ENCODE measurements at places on chromosomes 12 and 14.

GRCh38 chr12:69275471-69275891 lies 36.1 kb downstream of the CPSF6 start:
- DNase-seq, result no peak

GRCh38 chr12:108559007-108559655 lies 1.8 kb downstream of the SART3 start:
- DNase-seq, result no peak

DNA sequence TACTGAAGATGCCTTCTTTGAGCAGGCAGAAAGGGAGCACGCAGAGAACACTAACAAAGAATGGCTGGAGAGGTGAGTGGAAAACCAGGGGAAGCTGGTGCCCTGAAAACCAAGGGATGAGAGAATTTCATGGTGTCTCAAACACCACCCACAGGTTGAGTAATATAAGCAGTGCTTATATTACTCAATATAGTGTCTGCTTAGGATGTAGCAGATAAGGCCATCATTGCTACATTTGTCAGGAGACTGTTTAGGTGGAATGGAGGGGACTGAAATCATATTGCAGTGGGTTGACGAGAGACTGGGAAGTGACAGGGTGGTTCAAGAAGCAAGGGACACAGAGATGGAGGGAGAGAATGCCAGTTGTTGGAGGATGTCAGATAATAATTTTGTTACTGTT lies 20.6 kb downstream of the PKP2 start:
- no peak for DNase-seq

DNA sequence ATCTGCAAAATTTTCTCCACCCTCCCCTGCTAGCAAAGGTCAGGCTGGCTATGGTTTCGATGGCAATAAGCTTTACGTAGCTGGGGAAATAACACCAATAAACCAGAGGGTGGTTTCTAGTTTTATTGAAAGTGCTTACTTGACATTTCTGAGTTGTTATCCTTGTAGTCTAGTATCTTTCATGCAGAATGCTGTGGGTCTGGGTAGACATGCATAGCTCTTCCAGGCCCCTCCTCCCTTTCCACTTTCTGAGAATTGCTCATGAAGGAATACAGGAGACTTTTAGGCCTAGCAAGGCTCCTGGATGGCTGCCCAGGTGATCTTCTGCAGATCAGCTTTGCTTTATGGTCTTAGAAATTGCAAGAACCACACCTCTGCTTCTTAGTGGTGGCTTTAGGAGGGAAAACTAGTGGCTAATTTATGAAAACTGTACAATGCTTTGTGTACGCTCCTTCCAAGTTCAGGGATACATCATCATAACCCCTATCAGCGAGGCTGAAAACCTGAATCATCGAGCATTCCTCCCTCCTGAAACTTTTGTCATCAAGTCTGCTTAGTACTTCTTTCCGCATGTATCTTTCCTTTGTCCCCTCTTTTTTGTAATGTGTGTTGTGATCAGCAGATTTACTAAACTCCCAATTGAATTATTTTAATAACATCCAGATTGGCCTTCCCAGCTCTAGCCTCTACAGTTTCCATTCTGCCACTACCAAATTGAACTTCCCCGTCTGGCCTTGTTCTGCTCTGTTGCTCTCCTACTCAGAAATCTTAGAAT lies 473.0 kb downstream of the RAD51B start:
- DNase-seq, result no peak

- peak; percentile 30 for DNase-seq
Measured at GRCh38 chr12:132243596-132244310, 85.6 kb downstream of the GALNT9 start.

DNA sequence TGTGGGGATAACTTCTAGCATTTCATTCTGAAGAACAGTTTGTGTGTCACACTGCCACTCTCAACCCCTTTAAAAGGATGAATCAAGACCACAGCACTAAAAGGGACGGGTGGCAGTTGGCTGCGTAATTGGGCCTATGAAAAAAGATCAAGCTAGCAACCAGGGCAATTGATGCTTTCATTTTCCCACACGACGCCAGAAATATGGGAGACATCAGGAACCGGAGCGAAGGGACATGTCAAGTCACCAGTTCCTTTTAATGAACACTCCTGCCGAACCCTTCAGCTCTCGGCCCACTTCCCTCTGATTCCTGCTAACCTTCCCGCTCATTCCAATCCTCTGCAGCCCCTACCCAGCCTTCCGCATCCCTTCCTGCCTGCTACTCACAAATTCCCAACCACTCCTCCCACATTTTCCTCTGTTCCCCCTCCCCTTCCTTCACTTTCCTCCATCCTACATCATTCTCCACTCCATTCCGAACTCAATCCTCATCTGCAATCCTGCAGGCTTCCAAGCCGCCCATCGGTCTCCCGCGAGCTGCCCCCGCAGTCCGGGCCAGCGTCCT lies 753 bp downstream of the CSRNP2 start:
- DNase-seq, result peak; percentile 58

GRCh38 chr12:100490056-100490455 lies 16.4 kb downstream of the NR1H4 start:
- no peak for DNase-seq

GRCh38 chr12:114045349-114045748 lies 79.2 kb upstream of the RBM19 start:
- no peak for DNase-seq

- peak; percentile 4 for DNase-seq
Measured at GRCh38 chr14:97196336-97196735, 399.2 kb downstream of the VRK1 start.

- DNase-seq, result peak; percentile 35
Measured at GRCh38 chr14:56185992-56186391, 67.8 kb downstream of the PELI2 start.

DNA sequence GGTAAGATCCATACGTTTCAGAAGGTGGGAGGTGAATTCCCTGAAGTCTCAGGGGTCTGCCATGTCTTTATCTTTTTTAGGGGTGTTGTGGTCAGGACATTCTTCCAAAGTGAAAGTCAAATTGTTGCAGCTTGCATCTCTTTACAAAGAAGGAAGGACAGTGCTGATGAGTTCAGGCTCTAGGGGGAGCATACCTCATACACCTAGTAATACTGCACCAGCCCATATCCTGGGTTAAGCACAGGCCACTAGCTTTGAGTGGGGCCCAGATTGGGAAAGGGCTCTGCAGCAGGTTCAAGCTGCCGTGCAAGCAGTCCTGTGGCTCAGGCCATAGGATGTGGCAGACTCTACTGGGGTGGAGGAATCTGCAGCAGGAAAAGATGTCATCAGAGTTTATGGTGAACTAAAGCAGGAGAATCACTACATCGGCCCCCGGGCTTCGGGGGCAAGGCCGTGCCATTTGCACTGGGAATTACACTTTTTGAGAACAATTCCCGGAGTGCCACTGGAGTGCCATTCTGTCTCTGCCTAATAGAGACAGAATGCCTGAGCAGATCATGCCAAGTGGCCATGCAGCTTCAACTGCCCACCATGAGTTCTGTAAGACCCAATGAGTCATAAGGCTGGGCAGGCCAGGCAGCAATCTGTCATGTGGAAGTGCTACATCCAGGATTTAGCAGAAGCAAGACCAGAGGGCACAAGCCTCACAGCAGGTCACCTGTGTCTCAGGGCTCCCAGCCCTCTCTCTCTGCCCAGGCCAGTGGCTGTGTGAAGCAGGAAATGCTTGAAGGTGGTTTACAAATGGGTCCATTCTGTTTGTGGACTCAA lies 32.3 kb downstream of the DIO3 start:
- DNase-seq, result no peak

GRCh38 chr12:3150308-3150670 lies 73.1 kb downstream of the TSPAN9 start:
- DNase-seq, result no peak

DNA sequence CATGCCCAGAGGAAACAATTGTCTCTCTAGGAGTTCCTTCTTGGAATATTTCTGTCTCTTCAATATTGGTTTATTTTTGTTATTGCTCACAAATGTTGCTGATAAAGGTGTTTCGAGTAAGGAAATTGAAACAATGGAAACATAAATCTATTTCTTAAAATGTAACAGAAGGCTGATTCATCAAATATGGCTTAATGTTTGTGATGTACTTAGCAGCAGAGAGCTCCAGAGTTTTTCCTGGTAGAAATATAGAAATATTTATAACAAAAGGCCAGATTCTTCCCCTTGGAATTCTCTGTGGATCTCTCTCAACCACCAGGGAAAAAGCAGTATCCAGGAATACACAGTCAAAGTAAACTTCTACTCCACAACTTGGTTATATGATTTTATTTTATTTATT lies 149.2 kb upstream of the LRIG3 start:
- DNase-seq, result peak; percentile 13

- DNase-seq, result no peak
Measured at GRCh38 chr14:42228611-42229010, 621.9 kb downstream of the LRFN5 start.

DNA sequence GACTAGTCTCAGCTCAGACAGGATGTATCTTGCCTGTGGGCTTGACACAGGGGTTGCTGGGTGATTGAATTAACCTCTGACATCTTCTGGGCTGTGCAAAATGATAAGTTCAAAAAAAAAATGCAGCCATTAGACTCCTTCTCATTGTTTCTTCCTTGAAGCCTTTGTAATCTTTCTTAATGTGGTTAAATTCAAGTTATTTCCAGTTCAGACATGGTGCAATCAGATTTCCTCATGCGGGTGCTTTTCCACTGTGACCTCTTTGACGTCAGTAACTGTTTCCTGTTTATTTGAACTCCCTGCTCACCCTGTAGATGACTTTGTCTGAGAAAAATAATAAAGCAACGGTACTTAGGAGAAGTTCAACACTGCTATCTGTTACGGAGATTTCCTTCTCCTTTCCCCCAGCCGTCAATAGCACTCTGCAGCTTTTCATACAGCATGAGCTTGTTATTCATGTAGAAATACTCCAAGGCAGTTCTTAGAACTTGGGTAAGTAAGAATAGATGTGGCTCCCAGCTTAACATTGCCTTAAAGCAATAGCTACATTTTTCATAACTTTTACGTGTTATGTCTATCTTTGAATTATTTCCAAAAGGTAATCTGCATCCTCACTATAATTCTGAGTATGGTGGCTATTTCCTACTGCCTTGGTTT lies 155.5 kb downstream of the PRKCH start:
- DNase-seq, result no peak

Measured in DMS53 (cell line).